ENCODE measurements at places on chromosomes 5 and 9.

GRCh38 chr5:164375051-164375450 lies 869.6 kb downstream of the MAT2B start:
- no peak for DNase-seq

DNA sequence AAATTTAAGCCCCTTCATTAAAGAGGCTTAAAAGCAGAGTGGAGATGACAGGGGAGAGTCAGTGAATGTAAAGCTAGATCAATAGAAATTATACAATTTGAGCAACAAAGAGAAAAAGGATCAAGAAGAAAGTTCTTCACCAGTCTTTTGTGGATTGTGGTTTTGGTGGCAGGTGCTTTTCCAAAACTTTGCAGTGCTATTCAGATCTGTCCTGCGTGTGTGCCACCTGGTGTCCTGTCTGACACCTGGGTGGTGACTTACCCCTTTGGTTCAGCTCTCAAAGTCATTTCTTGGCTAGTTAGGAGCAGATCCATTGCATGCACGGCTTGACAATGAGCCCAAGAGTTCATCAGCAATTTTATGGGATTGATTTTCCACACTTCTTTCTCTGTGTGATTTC lies 69.4 kb downstream of the SREK1 start:
- DNase-seq = no peak

- DNase-seq = no peak
Measured at GRCh38 chr5:150278916-150279315, 10.7 kb downstream of the CAMK2A start.

- DNase-seq = no peak
Measured at GRCh38 chr5:52661903-52662595, 125.7 kb upstream of the ITGA1 start.

DNA sequence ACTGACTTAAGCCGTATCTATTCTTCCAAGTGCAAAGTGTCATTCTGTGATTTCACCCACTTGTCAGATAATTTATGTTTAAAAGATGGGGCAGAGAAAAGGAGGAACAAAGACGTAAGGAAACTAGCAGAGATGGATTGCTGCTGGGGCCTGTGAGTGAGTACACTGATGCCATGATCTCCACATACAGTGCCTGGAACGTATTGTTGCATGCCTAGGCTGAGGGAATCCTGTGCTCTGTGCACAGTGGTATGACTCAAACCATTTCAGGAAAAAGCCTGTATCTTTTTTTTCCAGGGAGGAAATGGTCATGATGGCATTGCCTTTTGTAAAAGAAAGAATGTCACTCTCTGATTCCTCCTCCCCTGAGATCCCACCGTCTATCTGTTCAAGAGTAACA lies 359.5 kb upstream of the ADAMTS16 start:
- DNase-seq = no peak

Measured in tibial nerve (tissue), 4 donors.